ENCODE measurements at places on chromosomes 6 and 20. TPM values are rescaled to one million over a fixed set of nuclear protein-coding genes. Genes with fewer than 3 reads are reported as not detected.

DNA sequence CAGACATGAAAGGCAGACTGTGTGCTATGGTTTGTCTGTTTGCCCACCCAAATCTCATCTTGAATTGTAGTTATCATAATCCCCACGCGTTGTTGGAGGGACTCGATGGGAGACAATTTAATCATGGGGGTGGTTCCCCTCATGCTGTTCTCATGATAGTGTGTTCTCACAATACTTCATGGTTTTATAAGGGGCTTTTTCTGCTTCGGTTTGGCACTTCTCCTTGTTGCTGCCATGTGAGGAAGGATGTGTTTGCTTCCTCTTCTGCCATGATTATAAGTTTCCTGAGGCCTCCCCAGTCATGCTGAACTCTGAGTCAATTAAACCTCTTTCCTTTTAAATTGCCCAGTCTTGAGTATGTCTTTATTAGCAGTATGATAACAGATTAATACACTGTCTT, 47.2 kb upstream of the MICB start:
- no peak overlapping the region for H3K4me3 ChIP-seq
- DNase-seq = no peak
- peaks cover 5% of the 10 kb centered on the region for H3K36me3 ChIP-seq
- H3K4me1 ChIP-seq = no peaks in the 10 kb centered on the region
- H3K27me3 ChIP-seq = peaks cover 12% of the 10 kb centered on the region

GRCh38 chr20:50504231-50504823, 5.9 kb upstream of the PTPN1 start:
- no peak overlapping the region for H3K27ac ChIP-seq
- no peak for DNase-seq
- H3K4me1 ChIP-seq = peaks cover 5% of the 10 kb centered on the region
- no peaks in the 10 kb centered on the region for H3K27me3 ChIP-seq
- no peak overlapping the region for H3K4me3 ChIP-seq

DNA sequence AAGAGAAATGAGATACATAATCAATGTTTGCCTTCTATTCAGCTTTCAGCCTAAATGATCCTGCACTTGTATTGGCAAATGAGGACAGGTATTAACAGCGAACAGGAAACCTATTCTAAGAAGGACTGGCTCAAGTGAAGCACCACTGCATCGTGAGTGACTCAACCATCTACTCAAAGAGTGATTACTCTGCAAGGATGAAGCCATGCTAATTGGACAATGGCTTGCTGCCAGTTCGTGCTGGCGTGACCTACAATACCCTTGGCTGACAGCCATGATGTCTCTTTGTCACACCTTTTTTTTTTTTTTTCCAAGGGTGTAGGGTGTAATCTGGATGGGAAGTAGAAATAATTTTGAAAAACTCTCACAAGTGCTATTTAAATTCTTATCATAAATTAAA, 104.9 kb downstream of the GJA10 start:
- DNase-seq = no peak
- peaks cover 43% of the 10 kb centered on the region for H3K4me1 ChIP-seq

- H3K27ac ChIP-seq = no peak overlapping the region
- H3K27me3 ChIP-seq = no peaks in the 10 kb centered on the region
- no peaks in the 10 kb centered on the region for H3K36me3 ChIP-seq
These were observed 193.2 kb downstream of the TAF4 start for GRCh38 chr20:61872371-61872900.

GRCh38 chr6:109071125-109071917, 23.3 kb downstream of the SESN1 start:
- H3K4me3 ChIP-seq = peak overlapping the region; percentile 52
- DNase-seq = no peak
- H3K36me3 ChIP-seq = no peaks in the 10 kb centered on the region
- H3K27me3 ChIP-seq = no peaks in the 10 kb centered on the region
- peaks cover 24% of the 10 kb centered on the region for H3K4me1 ChIP-seq

- no peak for DNase-seq
- no peak overlapping the region for H3K27ac ChIP-seq
- H3K27me3 ChIP-seq = no peaks in the 10 kb centered on the region
- H3K4me1 ChIP-seq = peaks cover 20% of the 10 kb centered on the region
These were observed 29.8 kb upstream of the ERVFRD-1 start for GRCh38 chr6:11141295-11141694.

DNA sequence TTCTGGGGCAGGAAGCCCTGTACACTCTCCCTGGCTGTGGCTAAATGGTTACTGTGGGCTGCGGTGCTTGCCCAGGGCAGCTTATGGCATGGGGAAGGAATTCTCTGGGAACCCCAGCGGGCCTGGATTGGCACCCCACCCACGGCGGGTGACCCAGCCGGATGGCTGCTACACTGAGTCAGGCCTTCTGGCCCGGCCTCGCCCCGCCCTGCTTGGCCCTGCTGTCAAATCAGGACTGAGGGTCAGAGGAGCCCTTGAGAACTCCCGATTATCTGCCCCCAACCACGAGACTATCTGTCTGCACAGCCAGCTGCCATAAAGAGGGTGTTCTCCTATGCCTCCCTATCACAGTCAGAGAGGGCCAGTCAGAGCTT, 7.3 kb upstream of the ITPR3 start:
- H3K4me3 ChIP-seq = no peak overlapping the region
- DNase-seq = no peak
- no peak overlapping the region for H3K27ac ChIP-seq
- H3K4me1 ChIP-seq = peaks cover 5% of the 10 kb centered on the region
- no peaks in the 10 kb centered on the region for H3K27me3 ChIP-seq

DNA sequence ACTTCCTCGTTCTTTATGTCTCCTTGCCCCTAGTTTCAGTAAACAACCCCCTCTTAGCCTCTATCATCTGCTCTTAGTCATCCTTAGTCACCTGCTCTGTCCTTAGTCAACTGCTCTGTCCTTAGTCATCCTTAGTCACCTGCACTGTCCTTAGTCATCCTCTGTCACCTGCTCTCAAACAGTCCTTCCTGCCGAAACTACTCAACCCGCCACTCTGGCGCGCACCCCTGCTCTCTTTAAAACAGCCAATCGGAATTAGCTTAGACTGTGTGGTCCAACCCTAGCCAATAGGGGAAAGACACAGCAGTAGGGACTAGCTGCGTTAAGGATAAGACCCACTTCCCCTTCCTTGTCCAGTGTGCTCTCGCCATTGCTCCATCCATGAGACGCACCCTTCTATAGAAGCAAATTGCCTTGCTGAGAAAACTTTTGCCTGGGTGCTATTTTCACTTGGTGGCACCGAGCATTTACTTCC, 73.9 kb downstream of the BACH2 start:
- peak; percentile 52 for DNase-seq
- H3K36me3 ChIP-seq = peaks cover 59% of the 10 kb centered on the region

GRCh38 chr6:116572162-116572561, 858 bp downstream of the RWDD1 start:
- H3K4me3 ChIP-seq = peak overlapping the region; percentile 94
- H3K27me3 ChIP-seq = no peaks in the 10 kb centered on the region
- H3K36me3 ChIP-seq = peaks cover 16% of the 10 kb centered on the region
- DNase-seq = no peak

- no peak for DNase-seq
- no peak overlapping the region for H3K4me3 ChIP-seq
- H3K4me1 ChIP-seq = no peaks in the 10 kb centered on the region
These were observed 66.6 kb downstream of the ECT2L start for GRCh38 chr6:138862456-138862855.

- H3K4me1 ChIP-seq = peaks cover 23% of the 10 kb centered on the region
- H3K27me3 ChIP-seq = peaks cover 8% of the 10 kb centered on the region
- DNase-seq = no peak
- no peak overlapping the region for H3K27ac ChIP-seq
- peaks cover 4% of the 10 kb centered on the region for H3K36me3 ChIP-seq
These were observed 199.0 kb downstream of the DLL1 start for GRCh38 chr6:170091639-170092579.

- no peaks in the 10 kb centered on the region for H3K4me1 ChIP-seq
- DNase-seq = no peak
- no peak overlapping the region for H3K27ac ChIP-seq
- no peaks in the 10 kb centered on the region for H3K36me3 ChIP-seq
These were observed 33.6 kb upstream of the HSF2 start for GRCh38 chr6:122365775-122366403.

GRCh38 chr6:19399406-19399805, 437.8 kb upstream of the ID4 start:
- H3K27me3 ChIP-seq = no peaks in the 10 kb centered on the region
- H3K4me1 ChIP-seq = no peaks in the 10 kb centered on the region
- no peak overlapping the region for H3K27ac ChIP-seq
- no peak overlapping the region for H3K4me3 ChIP-seq
- H3K36me3 ChIP-seq = no peaks in the 10 kb centered on the region

- H3K36me3 ChIP-seq = peaks cover 41% of the 10 kb centered on the region
- H3K4me3 ChIP-seq = no peak overlapping the region
- no peak for DNase-seq
- H3K27ac ChIP-seq = no peak overlapping the region
- H3K4me1 ChIP-seq = peaks cover 41% of the 10 kb centered on the region
- H3K27me3 ChIP-seq = no peaks in the 10 kb centered on the region
These were observed 8.8 kb downstream of the PPIL1 start for GRCh38 chr6:36865835-36866234.

- DNase-seq = no peak
- H3K27ac ChIP-seq = no peak overlapping the region
- no peaks in the 10 kb centered on the region for H3K36me3 ChIP-seq
- H3K27me3 ChIP-seq = peaks cover 53% of the 10 kb centered on the region
These were observed 2.3 kb downstream of the THBD start for GRCh38 chr20:23047001-23047737.

- no peaks in the 10 kb centered on the region for H3K4me1 ChIP-seq
- H3K27ac ChIP-seq = no peak overlapping the region
- DNase-seq = no peak
- H3K36me3 ChIP-seq = peaks cover 2% of the 10 kb centered on the region
These were observed 47.4 kb upstream of the CCDC28A start for GRCh38 chr6:138726066-138726756.

DNA sequence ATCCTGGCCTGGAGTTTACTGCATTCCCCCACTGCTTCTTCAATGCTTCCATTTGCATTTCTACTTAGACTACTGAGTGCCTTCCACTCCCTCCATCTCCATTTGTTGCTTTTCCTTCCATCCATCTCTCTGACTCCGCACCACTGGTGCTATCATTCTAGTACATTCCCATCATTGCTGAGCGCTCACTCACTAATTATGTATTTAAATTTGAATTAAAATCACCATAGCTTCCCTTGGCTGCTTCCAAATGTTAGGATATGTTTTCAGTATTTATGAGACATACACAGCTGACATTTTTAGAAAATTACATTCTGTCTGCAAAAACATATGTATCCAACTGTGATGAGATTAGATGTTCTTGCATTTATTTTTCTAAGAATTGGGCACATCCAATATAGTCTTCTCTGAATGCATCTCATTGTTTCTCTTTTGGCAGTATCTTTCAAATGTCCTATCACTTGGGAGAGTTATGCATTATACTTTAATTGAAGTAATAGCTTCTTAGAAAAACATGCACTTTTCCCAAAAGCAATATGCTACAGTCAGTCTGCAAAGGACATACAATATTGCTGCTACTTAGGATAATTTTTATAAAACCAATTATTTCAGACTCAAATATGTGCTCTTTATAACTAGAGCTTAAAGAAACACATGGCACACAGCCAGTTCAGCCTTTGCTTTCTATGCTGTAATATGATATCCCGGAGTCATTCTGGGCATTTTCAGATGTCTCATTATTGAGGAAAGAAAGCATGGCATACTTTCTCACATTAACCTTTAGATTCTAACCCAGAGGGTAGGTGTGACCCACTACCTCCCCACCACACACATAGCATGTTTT, 12.1 kb upstream of the COL21A1 start:
- DNase-seq = no peak
- H3K27ac ChIP-seq = no peak overlapping the region
- H3K27me3 ChIP-seq = no peaks in the 10 kb centered on the region
- H3K4me3 ChIP-seq = no peak overlapping the region
- H3K36me3 ChIP-seq = no peaks in the 10 kb centered on the region

DNA sequence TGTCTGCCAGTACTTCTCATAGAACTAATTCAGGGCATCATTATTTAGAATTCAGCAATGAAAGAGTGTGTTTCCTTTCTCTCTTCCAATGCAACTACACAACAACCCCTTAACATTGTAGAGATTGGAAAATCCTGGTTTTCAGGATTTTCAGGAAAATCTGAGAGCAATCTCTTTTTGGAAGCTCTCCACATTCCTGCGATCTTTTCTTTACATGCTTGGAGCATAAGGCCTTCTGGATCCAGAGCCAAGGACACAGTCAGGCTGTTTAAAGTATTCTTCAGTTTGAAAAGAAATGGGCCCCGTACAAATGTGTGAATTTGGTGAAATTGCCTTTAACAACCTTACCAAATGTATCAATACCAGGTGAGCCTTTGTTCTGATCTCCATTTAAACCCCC, 469.7 kb downstream of the PKHD1 start:
- no peak overlapping the region for H3K27ac ChIP-seq
- no peaks in the 10 kb centered on the region for H3K36me3 ChIP-seq
- no peak overlapping the region for H3K4me3 ChIP-seq
- DNase-seq = no peak

GRCh38 chr20:1979106-1979778, 14.6 kb downstream of the PDYN start:
- H3K4me3 ChIP-seq = no peak overlapping the region
- no peaks in the 10 kb centered on the region for H3K4me1 ChIP-seq
- H3K36me3 ChIP-seq = no peaks in the 10 kb centered on the region

DNA sequence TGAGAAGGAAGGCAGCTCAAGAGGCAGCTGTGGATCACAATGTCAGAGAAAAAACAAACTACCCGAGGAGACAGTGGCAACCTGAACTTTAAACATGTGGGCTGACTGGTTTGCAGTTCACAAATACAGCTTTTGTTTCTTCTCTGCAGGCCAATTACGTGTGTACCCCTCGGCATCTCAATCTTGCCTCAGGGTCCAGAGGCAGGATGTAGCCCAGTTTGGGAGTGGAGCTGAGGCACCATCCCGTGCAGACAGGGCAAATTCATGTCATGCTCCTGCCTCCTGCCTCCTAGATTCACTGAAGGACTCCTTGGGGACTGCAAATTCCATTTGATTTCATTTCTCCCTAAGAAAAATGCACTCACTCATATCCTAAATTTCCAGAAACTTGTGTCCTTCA, 94.2 kb upstream of the KCNK16 start:
- no peaks in the 10 kb centered on the region for H3K4me1 ChIP-seq
- no peak overlapping the region for H3K27ac ChIP-seq
- H3K36me3 ChIP-seq = no peaks in the 10 kb centered on the region

DNA sequence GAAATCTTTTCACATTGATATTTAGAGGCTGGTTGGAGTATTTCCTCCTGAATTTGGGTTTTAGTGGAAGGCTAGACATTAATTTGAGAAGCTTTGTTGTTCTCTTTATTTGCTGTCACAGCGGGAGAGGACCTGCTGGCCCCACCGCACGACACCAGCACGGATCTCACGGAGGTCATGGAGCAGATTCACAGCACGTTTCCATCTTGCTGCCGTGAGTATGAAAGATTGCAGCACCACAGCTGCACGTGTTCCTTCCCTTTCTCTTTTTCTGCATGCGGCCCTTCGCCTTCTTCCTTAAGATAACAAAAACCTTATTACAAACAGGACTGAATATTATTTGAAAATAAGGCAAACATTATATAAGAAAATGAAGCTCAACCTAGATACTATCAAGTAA, 555.5 kb downstream of the UTRN start:
- H3K4me3 ChIP-seq = no peak overlapping the region
- H3K36me3 ChIP-seq = peaks cover 3% of the 10 kb centered on the region
- no peak overlapping the region for H3K27ac ChIP-seq
- no peaks in the 10 kb centered on the region for H3K4me1 ChIP-seq
- H3K27me3 ChIP-seq = no peaks in the 10 kb centered on the region
- no peak for DNase-seq

GRCh38 chr6:144006736-144007477, 1.2 kb downstream of the PLAGL1 start:
- peaks cover 2% of the 10 kb centered on the region for H3K36me3 ChIP-seq
- H3K4me3 ChIP-seq = peak overlapping the region; percentile 57
- H3K27ac ChIP-seq = peak overlapping the region; percentile 54
- peak; percentile 2 for DNase-seq

Gene F13A1
- total RNA-seq = not detected

Gene C4B
- total RNA-seq = 3.0 TPM

Gene PAK5
- not detected for total RNA-seq

Gene CLPSL2
- total RNA-seq = not detected
